Eye (tissue), 1 donor: ENCODE measurements at places on chromosomes 3 and 15.

- DNase-seq, result no peak
These were observed 20.9 kb downstream of the GNB4 start for GRCh38 chr3:179430277-179430870.

- no peak for DNase-seq
These were observed 136.6 kb upstream of the FHIT start for GRCh38 chr3:61387817-61388216.

DNA sequence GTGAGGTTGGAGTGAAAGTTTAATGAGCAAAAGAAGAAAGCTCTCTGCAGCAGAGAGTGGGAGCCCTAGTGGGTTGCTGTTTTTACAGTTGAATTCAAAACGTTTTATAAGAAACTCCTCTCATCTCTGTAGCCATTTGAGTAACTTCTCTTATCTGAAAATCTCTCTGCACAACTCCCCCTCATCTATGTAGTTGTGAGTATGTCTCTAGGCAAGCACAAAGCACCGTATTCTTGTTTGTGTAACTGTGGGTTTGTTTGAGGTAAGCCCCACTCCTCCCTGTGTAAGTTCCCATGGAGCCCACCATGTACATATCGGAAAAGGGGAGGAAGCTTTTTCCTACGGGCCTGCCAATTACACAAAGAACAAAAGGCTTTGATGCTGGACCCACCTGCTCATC lies 56.5 kb upstream of the GOLGA6L2 start:
- DNase-seq, result no peak

GRCh38 chr3:193825617-193826016 lies 232.6 kb downstream of the OPA1 start:
- no peak for DNase-seq

GRCh38 chr15:39976291-39977274 lies 42.7 kb downstream of the EIF2AK4 start:
- peak; percentile 92 for DNase-seq

DNA sequence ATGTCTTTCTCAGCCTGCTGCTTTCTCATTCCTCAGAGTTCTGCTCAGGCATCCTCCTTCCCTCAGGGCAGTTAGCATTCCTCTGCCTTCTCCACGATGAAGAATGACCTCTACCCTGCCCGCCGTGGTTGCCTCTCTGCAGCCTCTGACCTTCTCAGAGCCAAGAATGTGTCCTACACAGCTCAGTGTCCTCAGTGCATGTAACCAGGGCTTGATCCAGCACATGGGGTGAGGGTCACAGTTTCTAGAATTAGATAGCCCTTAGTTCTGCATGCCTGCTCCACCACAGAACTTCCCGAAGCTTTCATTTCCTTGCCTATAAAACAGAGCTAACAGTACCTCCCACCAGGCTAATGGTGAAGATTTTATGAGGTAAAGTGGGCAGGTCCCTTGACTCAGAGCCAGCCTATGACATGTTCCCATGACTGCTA lies 182.1 kb downstream of the CLSTN2 start:
- no peak for DNase-seq

- DNase-seq, result peak; percentile 24
These were observed 17.3 kb upstream of the SRGAP3 start for GRCh38 chr3:9266716-9267115.

DNA sequence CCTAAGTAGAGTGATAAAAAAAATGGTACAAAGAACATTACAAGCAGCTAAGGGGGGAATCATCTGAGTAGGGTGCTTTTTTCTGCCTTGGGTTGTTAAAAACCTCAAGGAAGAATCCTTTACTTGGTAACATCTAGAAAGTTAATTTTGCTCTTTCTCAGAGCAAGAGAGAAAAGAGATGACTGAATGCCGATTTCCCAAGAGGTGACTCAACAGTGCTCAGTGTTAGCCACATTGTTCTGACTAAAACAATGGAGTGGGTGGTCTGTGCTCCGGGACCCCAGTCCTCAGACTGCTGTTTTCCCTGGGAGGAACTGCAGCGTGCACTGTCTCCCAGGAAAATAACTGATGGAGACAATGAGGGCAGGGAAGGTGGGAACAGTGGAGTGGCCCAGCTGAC lies 41.1 kb upstream of the RASGRP1 start:
- DNase-seq, result no peak

DNA sequence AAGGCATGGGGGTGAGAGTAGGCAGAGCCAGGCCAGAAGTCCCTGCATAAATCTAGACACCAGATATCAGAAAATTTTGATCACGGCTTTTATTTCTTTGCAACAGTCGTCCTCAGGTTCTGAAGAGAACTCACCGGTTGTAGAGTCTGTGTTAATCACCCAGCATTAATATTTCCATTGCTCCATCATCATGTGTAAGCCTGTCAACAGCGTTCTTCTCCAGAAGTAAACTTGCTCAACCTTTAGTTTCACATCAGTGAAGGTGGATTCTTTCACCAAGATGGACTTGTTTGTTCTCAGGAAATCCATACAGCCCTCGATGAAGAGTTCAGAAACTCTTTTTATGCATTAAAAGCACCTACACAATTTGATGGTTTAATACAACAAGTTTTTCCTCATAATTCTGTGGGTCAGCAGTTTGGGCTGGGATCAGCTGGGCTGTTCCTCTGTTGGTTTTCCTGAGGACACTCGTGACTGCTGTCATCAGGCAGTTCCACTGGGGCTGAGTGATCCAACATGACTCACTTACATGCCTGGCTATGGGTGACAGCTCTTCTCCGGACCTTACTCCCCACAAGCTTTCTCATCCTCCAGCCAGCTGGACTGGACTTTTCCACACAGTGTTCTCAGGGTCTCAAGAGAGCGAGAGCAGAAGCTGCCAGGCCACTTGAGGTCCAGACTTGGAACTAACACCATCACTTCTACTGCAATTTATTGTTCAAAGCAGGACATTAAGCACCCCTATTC lies 303.4 kb downstream of the ZNF621 start:
- no peak for DNase-seq

DNA sequence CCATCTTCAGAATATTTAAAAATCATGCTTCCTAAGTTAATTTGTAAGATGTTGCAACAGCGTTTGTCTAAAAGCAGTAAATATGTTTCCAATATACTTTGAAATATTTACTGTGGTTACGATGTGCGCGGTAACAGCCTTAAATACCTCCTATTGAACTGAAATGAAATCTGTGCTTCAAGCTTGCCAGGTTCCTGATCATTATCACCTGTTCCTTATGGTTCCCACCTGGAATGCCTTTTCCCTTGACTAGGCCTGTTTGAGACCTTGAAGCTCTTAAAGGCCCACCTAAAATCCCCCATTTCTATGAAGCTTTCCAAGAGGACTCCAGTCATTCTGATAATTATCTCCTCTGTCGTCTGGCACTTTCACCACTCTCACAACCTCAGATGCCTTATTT lies 146.7 kb downstream of the NAALADL2 start:
- peak; percentile 14 for DNase-seq

GRCh38 chr3:30904996-30905395 lies 10.5 kb upstream of the GADL1 start:
- no peak for DNase-seq

DNA sequence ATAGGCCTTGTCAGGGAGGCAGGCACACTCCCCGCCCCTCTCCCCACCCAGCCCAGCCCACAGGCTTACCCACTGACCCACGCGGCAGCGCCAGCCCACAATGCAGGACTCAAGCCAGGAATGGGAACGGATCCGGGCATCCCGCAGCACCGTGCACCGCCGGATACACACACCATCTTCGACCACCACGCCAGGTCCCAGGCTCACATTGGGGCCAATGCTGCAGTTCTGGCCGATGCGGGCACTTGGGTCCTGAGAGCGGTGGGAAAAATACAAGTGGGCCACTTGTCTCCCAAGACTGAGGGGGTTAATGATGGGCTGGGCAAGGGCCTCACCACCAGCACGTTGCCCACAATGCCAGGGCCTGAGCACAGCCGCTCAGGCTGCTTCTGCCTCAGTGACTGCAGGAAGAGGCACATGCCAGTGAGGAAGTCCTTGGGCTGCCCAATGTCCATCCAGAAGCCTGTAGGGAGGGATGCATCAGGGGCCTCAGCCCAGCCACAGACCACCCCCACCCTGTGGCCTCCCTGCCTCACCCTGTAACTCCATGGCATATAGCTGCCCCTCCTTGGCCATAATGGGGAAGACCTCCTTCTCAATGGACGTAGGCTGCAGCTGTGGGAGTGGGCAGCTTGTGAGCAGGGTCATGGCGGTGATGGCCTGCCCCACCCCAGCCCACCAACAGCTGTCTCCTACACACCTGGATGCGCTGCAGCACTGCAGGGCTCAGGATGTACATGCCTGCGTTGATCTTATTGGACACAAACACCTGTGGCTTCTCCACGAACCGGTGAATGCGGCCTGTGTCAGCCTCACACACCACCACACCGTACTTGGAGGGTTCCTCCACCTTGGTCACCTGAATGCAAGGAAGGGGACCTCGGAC lies 1.6 kb downstream of the GMPPB start:
- no peak for DNase-seq

DNA sequence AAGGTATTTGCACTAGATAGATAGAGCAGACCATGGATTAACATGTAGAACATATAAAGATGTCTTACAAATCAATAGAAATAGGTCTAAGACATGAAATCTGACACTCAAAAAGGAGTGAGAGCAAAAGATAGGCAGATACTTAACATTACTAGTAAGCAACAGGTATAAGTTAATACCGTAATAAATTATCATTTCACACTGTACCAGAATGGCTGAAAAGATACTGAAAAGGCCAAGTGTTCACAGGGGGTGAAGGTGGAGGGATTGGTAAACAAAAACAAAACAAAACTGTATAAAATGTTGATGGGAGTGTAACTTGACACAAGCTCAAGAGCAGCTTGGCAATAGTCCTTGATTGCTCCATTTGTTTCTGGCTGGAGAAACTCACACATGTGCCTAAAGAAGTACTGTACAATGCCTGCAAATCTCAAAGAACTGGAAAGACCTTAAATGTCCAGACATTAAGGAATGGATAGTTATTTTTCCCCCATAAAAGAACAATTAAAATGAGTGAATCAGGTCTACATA lies 3.5 kb downstream of the NSMCE3 start:
- no peak for DNase-seq

DNA sequence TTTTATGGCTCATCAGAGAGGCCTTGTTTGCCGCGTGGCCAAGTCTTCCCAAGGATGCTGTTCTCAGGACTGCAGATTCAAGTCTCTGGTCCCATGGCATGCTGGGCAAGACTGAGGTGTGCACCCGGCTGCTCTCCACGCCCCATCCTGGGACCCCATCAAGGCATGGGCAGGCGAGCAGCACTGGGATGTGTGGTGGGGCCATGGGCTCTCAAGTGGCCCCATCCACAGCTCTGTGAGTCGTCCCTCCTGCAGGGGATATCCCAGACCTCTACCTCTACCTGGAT lies 13.1 kb upstream of the GP9 start:
- DNase-seq, result no peak

DNA sequence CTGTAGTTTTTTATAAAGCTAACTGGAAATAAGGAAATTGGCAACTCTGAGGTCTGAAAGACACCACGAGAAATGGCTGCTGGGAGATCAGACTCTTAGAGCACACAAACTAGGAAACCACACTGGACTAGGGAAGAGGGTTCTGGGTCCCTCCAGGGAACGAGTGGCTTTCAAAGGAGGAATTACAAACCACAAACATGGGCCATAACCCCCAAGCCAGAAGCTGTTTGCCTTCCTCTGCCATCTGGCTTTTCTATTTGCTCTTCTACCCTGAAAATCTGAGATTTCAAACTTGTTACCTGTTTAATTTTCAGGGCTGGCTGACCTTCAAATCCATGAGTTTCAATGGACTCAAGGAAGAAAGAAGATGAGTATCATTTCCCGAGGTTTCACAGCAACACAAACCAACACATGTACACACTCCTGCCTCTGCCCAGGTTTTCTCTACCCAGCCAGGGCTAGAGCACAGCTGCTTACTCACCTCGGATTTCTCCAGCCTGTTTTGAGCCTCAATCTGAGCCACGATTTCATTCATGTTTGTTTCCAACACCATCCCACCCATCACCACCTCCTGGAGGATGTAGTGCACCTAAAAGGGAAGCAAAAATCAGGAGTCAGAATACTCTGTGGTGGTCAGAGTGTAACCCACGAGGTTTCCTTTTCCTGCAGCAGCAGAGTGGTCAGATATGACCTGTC lies 22.6 kb upstream of the ANPEP start:
- DNase-seq, result no peak

GRCh38 chr3:9022305-9023225 lies 59.3 kb upstream of the RAD18 start:
- DNase-seq, result peak; percentile 23

GRCh38 chr3:30354513-30354912 lies 251.9 kb upstream of the TGFBR2 start:
- DNase-seq, result no peak

DNA sequence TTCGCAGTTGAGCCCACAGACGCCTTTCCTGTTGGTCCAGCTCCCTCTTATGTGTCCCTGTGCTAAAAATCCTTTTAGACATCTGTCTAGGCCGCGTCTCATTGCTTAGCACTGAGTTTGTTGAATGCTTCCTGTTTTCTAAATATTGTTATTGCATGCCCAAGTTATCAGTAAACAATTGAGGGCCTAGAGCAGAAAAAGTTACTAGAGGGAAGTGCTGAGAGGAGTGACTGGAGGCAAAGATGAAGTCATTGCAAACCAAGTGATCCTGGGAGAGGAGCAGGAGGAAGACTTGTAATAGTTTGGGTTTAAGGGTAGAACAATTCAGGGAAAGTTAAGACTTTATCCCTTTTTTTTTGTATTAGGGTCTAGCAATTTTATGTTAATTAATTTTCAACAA lies 88.1 kb downstream of the DCUN1D1 start:
- no peak for DNase-seq

DNA sequence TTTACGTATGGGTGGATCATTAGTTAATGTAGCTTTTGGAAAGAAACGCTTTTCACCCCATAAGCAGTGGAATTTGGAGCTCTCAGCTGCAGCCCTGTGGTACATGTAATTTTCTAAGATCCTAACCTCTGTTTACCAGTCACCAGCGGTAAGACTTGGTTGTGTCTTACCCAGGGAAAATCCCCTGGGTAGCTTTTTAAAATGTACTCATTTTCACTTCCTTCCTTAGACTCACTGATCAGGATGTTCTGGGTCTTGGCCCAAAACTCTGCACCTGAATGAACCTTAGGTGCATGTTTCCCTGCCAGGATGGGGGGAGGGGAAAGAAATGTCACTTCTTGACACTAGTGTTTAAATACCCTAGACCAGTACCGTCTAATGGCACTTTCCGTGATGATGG lies 605.2 kb downstream of the MAGI1 start:
- DNase-seq, result no peak

GRCh38 chr3:111924283-111924682 lies 54.5 kb upstream of the ABHD10 start:
- peak; percentile 29 for DNase-seq

- DNase-seq, result peak; percentile 53
These were observed 109.1 kb downstream of the MINAR1 start for GRCh38 chr15:79541196-79541595.
